IMR-90 (cell line): ENCODE measurements at places on chromosomes 5 and 9.
A peak's percentile ranks its signal among the peaks of the same experiment; 100 is the strongest.

DNA sequence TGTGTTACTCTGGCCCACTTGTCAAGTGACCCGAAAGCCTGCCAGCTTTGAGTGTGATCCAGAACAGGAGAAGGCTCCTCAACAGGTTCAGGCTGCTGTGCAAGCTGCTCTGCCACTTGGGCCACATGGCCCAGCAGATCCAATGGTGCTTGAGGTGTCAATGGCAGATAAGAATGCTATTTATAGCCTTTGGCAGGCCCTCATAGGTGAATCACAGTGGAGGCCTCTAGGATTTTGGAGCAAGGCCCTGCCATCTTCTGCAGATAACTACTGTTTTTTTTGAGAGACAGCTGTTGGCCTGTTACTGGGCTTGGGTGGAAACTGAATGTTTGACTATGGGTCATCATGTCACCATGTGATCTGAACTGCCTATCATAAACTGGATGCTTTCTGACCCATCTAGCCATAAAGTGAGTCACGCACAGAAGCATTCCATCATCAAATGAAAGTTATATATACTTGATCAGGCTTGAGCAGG, 180.8 kb downstream of the CARTPT start:
- peak; percentile 65 for DNase-seq

DNA sequence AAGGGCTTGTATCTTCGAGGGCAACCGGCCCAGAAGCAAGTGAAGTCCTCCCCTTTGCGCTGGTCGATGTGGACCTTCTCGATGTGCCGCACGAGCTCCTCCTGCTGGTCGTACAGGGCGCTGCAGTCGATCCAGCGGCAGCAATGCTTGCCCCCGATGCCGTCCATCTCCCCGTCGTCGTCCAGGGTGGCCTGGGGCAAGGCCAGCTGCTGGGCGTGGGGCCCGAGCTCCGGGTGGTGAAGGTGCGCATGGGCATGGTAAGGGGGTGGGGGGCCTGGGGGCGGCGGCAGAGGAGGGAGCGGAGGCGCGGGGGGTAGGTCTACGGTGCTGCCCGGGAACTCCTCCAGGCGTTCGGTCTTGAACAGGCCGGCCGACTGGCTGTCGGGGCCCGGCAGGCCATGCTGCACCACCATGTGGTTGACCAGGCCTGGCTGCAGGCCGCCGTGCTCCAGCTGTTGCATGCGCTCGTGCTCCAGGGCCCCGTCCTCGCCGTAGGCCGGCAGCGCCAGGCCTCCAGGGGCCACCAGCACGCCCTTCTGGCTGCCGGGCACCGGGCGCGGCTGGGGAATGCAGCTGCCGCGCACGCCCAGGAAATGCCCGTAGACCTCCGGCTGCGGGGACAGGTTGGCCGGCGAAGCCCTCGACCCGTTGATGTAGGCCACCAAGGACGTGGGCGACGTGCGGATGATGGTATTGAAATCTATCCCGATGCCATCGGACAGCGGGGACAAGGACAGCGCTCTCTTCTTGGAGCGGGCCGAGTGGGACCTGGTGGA, 181.8 kb downstream of the GLIS3 start:
- no peak for DNase-seq

- no peak for DNase-seq
Measured at GRCh38 chr5:139571543-139571942, 10.4 kb downstream of the UBE2D2 start.

- DNase-seq: no peak
Measured at GRCh38 chr5:135225856-135226560, 173.0 kb downstream of the MACROH2A1 start.

GRCh38 chr5:116315531-116315930, 230.7 kb downstream of the COMMD10 start:
- no peak for DNase-seq

- DNase-seq: no peak
Measured at GRCh38 chr5:14339468-14339867, 196.3 kb downstream of the TRIO start.

- DNase-seq: no peak
Measured at GRCh38 chr5:132147663-132148062, 74.1 kb downstream of the CSF2 start.

- peak; percentile 16 for DNase-seq
Measured at GRCh38 chr5:143781993-143782520, 29.9 kb upstream of the HMHB1 start.

GRCh38 chr5:37825334-37825915, 14.4 kb downstream of the GDNF start:
- DNase-seq: no peak
